ENCODE measurements at places on chromosomes 3 and 15.

- no peak for DNase-seq
These were observed 7.3 kb downstream of the CALML4 start for GRCh38 chr15:68197661-68198437.

DNA sequence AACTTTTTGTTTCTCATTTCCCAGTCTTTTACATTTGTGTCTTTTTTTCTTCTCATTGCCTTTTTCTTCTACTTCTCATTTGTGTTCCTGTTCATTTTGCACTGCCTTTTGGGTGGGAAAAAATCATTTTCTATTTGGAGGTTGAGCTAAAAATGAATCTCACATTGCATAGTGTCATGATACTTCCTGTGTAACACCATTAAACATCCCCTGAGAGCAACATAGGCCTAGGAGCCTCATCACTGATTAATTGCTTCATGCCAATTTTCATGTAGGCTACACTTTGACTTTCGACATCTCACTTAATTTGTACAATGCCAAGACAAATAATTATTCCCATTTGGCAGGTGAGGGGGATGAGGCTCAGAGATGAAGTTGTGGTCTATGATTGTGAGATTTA lies 279.2 kb downstream of the EDEM1 start:
- no peak for DNase-seq

GRCh38 chr3:67033079-67033478 lies 35.0 kb downstream of the KBTBD8 start:
- DNase-seq = no peak

GRCh38 chr3:140338916-140339315 lies 338.9 kb upstream of the TRIM42 start:
- no peak for DNase-seq

DNA sequence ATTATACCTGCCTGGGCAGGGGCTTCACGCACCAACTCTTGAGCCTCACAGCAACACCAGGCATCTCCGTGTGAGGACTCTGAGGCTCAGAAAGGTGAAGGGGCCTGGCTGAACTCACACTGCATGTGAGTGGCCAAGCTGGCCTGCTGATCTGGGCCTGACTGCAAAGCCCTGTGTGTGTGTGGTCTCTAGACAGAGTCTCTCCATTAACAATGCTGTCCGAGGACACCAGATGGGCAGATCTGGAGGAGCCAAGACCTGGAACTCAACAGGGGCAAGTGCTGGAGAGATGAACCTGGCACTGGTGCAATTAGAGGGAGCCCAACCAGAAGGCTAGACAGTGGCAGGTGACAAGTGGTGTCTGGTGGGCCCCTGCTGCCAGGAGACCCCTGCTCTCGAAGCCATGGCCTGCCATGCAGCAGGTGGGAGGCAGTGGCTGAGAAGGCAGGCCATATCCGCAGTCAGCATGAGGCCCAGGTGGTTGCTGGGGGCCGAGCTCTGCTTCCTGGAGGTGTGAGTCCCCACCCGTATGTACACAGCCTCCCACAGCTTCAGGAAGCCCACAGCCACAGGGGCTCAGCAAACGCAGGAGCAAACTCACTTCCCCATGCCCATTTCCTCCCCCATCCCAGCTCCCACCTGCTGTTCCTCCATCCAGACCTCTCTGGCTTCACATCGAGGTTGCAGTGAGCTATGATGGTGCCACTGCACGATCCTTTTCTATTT lies 39.0 kb downstream of the CYP11A1 start:
- DNase-seq = no peak

DNA sequence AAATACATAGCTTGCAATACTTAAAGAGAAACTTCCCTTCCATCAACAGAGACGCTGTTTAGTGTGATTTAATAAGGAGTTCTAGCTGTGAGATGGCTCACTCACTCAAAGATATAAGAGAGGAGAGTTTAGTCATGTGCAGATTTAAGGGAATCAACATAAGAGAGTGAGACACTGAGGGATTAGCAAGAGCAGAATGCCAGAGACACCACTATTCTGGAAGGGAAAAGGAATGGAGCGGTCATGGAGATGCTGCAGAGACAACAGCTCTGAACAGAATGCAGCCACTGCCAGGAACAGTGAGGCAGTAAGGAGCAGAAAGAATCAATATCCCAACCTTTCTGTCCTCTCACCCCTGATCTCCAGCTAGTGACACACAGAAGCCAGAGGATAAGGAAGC lies 248.8 kb downstream of the MBNL1 start:
- DNase-seq = no peak

DNA sequence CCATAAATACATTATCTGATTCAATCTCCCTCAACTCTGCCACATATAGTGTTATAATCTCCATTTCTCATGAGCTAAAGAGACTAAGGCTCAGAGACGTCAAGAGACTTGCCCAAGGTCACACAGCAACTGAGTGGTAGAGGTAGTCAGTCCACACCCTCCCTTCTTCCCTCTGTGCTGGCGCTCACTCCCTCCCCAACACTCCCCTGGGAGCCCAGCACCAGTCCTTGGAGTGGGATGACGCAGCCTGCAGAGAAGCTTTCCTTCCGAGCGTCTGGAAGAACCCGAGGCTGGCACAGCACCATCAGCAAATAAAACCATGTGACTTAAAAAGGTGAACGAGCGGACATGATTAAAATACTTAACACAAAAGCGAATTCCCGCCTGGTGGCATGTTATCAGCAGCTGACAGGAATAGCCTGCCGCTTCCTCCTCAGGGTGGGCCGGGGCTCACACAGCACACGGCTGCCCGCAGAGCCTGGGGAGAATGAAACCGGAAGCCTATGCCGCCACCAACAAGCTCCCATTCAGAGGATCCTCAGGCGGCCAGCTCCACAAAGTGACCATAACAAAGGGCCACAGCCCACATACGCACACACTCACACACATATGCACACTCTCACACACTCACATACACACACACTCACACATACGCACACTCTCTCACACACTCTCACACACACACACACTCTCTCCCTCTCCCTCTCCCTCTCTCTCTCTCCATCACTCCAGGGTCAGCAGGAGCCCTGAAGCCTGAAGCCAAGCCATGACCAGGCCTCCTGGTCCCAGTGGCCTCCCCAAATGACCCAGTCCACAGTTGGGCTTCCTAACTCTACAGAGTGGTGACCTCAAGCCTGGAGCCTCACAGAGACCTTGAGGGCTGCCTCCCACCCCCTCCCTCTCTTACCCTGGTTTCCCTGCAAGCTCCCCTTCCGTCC lies 120.5 kb downstream of the XXYLT1 start:
- peak; percentile 47 for DNase-seq

- DNase-seq = no peak
These were observed 272.9 kb upstream of the TPM1 start for GRCh38 chr15:62769604-62770003.

GRCh38 chr3:27213450-27213849 lies 155.7 kb downstream of the NEK10 start:
- DNase-seq = no peak

GRCh38 chr3:120077731-120078130 lies 16.5 kb downstream of the GSK3B start:
- no peak for DNase-seq

DNA sequence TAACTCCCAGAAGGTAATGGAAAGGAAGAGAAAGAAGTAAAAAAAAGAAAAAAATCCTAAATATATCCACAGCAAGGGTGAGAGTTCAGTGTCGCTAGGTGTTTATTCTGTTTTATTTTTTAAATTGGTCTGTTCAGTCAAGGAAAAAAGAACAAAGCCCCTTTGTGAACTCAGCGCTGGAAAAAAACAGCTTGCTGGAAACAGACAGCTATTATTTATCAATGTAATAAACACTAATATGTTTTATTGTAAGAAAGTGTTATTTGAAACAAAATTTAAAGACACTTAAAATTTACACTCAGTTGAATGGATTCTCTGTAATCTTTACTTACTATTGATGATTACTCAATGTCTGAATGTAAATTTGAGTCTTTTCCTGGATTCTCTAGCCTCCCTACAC lies 32.3 kb upstream of the LEKR1 start:
- no peak for DNase-seq

DNA sequence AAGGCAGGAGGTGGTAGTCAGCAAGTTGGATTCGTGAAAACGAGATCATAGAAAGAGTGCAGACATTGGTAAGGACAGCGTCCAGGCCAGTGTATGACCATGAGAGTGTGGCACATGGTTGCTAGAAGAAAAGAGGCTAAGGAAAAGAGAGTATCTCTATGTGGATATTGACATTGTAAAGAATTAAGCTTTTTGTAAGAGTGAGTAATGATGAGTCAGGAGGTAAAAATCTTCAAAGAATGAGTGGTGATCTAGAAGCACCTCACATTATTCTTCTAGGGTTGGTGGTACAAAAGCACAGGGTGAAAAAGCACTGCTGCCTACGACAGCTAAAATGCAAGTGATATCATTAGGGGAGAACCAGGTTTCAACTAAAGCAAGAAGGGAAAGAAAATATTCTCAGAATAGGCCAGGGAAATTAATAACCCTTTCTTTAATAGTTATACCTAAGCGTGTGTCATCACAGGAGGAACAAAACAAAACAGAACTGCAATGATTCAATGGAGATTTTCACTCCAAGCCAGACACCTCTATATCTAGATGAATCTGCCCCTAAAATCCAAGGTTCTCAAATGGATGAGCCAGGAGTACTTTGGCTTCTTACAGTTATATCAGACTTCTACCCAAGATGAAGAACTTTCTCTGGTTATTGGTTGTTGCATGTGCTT lies 884.7 kb downstream of the NAALADL2 start:
- no peak for DNase-seq

DNA sequence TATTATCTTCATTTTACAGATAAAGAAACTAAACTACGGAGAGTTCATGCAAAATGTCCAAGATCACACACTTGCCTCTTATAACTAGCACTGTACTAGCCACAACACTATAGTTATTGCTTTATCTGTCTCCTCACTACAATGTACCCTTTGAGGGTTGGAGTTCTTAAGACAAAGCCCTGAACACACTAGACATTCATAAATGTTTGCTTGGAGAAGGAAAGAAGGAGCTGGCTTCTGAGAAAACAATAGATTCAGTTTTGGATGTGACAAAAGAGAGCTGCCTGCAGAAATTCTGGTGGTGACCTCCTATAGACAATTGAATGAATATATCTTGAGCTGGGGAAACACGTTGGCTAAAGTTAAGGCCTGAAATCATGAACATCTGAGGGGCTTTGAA lies 169.9 kb upstream of the ARHGEF26 start:
- DNase-seq = no peak

DNA sequence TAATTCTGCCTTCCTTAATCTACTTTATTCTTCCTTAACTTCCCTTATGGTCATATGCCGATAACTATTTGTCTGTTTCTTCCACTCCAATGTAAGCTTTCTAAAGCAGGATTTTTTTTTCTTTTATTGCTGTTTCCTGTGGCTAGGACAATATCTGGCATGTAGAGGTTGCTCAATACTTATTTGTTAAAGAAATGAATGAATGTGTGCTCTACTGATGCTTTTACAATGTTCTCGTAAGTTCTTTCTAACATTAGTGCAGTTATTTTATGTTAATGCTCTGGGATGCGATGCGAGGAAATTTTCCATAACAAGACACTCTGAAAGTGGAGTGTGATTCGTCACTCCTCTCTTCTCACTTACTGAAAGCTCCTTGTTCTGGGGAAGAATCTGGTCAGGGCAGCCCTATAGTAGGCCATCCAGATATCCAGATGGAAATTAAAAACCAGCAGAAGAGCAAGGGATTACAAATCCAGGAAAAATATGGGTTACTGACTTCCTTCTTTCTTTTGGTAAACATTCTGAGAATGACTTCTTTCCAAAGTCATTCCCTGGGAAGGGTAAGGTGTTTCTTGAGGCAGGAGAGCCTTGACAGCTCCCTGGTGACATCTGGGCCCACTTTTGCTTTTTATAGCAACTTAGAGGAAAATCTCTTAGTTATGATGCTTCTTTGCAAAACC lies 420.4 kb downstream of the PDCD6IP start:
- DNase-seq = no peak

- DNase-seq = no peak
These were observed 854 bp downstream of the CLEC3B start for GRCh38 chr3:45026957-45027356.

- DNase-seq = no peak
These were observed 97.9 kb downstream of the APBA2 start for GRCh38 chr15:28983432-28984311.

DNA sequence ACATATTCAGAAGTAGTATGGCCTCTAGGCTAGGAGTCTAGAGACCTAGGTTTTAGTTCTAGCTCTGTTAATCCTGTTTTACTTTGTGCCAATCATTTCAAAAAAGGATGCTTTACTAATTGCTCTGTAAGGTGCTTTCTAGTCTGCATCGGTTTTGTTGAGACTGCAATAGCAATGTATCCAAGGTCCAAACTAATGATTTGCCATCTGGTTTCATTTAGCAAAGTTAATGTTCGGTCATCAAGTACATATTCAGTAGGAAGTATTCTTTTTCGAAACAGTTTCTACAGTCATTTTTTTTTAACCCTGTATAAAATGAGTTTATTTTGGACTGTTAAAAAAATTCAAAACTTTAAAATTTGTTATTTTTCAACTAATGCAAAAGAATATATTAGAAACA lies 2.0 kb upstream of the GALK2 start:
- no peak for DNase-seq

DNA sequence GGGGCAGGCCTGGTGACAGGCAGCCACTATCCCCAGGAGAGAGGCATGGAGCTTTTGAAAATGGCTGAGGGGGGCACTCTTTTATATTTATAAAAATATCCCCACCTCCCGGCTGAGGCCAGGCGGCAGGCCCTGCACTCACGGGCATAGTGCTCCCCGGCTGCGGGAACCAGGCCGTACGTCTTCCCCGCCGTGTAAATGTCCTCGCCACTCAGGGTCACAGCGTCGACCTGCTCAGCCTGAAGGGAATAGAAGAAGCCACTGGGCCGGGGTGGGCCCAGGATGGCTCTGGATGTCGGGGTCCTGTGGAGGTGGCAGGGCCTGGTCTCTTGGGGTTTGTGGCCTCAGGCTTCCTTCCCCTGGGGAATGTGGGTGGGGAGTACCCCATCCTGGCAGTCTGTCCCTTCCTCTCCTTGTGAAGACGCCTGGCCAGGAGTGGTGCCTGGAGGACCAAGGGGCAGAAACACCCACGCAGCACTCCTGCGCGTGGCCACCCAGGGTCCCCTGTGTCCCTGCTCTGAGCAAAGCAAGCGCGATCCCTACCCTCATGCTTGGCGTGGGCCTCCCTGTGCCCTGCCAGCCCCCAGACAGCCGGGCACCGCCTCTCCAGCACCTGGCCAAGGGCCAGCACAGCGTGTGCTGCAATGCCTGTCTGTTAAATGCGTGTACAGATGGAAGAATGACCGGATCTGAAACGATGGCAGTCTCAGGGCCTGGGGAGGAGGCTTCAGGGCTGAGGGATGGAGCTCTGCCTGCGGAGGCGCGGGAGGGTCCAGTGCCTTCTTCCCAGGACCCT lies 18.9 kb downstream of the MELTF start:
- no peak for DNase-seq

GRCh38 chr15:97692301-97693015 lies 268.0 kb upstream of the ARRDC4 start:
- DNase-seq = no peak

DNA sequence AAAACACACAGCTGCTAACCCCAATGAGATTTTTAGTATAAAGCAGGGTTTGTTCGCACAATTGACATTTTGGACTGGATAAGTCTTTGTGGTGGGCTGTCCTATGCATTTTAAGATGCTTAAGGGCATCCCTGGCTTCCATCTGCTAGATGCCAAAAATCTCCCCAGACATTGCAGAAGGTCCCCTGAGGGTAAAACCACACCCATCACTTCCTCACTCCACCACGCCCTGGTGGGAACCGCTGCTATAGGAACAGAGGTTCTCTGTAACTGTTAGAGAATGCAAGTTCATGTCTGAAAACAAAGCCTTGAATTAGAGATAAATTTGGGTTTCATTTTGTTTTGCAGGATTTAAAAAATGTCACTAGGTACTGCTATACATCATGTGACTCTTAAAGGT lies 67.7 kb downstream of the ARHGEF26 start:
- no peak for DNase-seq

- DNase-seq = no peak
These were observed 38.4 kb downstream of the SLCO3A1 start for GRCh38 chr15:91891788-91892345.

Measured in stimulated activated CD8-positive, alpha-beta memory T cell treated with anti-CD3 and anti-CD28 coated beads, Interleukin-4, amount 100 ng/mL, for 48 hours (primary cell).